ENCODE measurements at places on chromosomes 5 and 9.

DNA sequence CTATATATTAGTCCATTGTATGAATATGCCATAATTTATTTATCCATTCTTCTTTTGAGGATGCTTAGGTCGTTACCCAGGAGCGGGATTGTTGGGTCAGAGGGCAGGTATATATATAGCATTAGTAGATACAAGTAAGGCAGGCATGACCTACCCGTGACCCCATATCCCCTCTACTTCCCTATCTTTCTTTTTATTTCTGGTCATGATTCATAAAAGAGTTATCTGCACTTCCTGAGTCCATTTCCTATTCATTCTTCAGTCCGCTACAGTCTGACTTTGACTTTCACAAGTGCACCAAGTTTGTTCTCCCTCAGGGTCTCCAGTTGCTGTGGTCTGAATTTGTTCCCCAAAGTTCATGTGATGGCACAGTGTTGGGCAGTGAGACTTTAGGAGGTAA lies 6.9 kb downstream of the RHOBTB3 start:
- no peak for DNase-seq

DNA sequence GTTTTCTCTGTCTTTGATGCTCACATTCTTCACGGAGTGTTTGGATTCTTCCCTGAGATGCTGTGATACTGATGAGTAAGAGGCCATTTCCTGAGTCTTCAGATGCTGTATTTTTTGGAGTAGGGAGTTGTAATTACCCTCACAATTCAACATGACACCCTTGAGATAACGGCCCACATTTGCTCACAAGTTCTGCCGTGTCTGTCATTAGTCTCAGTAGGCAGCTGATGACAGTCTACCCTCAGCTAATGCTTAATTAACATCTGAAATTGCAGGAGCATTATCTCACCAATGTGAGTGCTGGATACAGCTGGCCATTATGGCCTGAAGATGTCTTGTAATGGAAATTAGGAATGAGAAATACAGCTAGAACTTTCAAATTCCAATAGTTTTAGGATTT lies 307.1 kb upstream of the ADCY2 start:
- no peak for DNase-seq

DNA sequence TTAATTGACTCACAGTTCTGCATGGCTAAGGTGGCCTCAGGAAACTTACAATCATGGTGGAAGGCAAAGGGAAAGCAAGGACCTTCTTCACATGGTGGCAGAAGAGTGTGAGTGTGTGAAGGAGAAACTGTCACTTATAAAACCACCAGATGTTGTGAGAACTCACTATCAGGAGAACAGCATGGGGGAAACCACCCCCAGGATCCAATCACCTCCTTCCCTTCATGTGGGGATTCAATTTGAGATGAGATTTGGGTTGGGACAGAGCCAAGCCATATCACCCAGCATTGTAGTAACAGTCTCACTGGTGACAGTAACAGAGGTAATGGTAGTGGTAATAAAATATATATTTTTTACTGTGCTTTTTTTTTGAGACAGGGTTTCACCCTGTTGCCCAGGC lies 18.1 kb downstream of the ZBTB5 start:
- DNase-seq = no peak

DNA sequence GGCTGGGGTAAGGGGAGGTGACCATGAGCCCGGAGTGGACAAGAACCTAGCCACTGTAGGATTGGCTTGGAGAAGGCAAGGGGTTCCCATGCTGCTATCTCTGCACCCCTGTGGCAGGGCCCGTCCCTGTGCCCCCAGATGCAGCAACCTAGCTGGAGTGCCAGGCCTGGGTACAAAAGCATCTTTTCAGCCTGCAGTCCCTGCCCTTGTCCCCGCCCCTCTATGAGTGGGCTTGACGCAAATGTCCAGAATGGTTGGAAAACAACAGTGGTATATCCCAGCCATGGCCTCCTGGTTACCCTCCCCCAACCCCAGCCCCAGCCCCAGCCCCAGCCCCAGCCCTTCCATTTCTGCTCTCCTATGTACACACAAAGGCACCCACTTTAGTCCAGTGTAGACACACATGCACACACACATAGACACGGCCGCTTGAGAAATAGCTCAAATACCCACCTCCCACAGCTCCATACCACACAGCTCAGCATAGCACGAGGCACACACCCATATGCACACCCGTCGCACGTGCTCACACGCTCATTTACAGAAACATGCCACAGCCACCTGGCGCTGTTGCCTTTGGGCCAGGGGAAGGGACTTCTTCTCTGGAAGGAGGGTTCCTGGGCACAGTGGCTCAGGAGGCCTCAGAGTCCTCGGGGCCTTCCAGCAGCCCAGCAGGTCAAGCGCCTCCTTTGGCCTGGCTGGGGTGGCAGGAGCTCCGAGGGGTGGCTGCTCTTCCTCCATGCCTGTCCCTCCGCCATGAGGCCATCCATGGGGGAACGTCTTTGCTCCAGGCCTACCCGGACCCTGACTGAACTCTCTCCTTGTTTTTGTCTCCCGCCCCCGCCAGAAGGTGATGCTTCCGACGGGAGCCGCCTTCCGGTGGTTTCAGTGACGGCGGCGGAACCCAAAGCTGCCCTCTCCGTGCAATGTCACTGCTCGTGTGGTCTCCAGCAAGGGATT lies 34.1 kb downstream of the CXXC5 start:
- DNase-seq = no peak

GRCh38 chr5:122693963-122694362 lies 80.9 kb upstream of the SNX2 start:
- DNase-seq = no peak

DNA sequence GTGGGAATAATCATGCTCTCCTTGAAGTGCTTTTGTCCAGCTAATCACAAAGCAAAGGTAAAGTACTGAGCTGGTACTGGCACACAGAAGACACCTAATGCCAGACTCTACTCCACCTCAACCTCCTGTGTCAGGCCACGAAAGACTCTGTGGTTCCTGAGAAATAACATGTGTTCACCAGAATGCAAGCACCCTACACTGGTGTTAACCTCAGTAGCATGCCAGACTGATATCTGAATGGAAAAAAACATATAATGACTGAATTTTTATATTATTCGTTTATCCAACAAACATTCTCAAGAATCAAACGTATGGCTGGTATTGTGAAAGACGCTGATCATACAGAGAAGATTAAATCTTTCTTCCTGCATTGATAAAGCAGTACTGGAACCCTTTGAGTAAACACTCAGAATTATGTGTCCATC lies 97.1 kb upstream of the IFNE start:
- no peak for DNase-seq

DNA sequence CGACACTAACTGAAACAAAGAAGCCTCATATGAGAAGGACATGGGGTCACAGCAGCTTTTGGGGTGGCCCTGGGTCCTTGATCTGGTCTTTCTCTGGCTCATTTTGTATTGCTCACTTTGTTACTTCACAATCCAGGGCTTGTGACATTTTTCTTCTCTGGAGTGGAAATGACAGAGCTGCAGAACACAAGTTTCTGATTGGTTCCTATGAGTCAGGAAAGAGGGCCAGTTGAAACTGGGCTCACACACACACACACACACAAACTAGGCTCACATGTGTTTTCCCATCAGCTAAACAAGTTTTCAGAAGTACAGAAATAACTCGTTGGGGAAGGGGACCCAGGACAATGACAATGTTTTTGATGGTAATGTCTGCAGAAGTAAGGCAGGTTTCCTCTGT lies 54.3 kb downstream of the TMC1 start:
- DNase-seq = no peak

DNA sequence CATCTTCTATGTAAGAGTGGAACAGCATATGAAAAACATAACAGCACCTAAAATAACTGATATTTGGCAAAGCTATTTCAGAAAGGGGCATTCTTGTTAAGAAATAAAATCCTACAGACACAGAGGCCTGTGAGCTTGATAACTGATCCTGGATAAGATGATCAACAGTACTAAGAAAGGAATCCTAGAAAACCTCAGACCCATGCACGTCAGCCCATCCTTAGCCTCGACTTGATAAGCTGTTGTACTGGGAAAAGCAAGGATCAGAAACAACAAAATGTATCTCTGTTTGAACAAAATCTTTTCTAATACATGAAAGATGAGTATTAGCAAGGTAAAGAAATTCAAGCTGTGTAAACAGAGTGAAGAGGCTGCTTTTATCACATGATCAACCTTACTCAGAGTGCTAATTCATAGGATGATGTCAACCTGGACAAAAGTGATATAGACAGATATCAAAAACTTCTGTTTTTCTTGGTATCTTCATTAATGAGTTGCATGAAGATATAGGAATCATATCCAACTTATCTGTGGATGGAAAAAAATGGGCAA lies 15.2 kb downstream of the LIFR start:
- DNase-seq = no peak

GRCh38 chr5:139524446-139524845 lies 36.7 kb upstream of the UBE2D2 start:
- DNase-seq = no peak

GRCh38 chr5:64939772-64940510 lies 171.2 kb downstream of the CWC27 start:
- no peak for DNase-seq

Measured in hepatic stellate cell (primary cell).